Brain (organoid and tissue), 16 donors: ENCODE measurements at places on chromosomes 3 and 15. TPM values are rescaled to one million over a fixed set of nuclear protein-coding genes. Genes with fewer than 3 reads are reported as not detected.

DNA sequence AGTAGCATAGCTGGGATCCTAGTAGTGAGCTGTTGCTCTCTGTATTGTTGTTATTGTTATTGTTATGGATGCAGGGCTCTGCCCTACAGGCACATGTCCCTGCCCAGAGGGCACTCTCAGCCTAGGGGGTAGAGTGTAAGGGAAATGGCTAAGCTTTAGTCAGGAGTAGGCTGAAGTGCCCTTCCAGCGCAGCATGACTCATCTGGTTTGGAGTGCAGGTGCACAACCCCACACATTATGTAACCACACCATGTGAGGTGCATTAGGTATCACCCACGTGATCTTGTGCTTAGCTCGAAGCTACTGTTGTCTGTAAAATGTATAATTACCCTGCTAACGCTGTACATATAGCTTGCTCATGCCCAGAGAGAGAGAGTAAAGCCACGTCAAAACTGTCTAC is 48.3 kb upstream of the TIPARP start:
- no peak for DNase-seq

GRCh38 chr3:64667138-64667537 is 20.7 kb downstream of the ADAMTS9 start:
- no peak for DNase-seq

GRCh38 chr15:41557673-41558399 is 1.2 kb upstream of the TYRO3 start:
- peak; percentile 88 for DNase-seq

DNA sequence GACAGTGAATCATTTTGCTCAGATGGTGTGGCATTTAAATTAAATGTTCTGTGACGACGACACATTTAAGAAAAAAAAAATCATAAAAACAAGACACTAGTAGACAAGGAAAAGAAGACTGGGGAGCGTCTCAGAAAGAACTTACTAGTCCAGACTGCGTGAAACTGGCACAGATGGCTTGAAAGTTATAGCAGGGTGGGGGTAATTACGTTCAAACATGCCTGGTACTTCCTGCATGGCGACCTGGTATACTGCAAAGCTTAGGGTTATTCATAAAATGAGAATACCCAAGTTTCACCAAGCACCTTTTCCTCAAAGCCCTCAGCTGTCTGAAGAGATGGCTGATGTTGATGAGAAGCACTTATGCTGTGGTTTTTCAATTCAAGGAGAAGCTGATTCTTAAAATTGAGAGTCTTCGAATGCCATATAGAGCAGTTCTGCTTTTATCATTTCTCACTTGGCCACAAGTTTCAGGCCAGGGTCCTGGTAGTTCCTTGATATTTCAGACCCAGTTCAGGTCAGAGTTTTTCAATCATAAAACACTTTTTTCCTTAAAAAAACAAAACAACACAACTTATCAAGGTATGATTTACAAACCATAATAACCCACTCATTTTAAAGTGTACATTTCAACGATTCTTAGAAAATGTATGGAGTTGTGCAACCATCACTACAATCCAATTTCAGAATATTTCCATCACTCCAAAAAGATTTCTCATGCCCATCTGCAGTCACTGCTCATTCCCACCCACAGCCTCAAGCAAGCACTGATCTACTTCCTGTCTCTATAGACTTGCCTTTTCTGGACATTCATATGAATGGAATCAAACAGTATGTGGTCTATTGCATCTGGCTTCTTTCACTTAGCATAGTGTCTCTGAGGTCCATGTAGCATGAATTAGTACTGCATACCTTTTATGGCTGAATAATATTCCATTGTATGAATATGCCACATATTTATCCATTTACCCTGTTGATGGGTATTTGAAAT is 24.7 kb downstream of the PCOLCE2 start:
- no peak for DNase-seq

DNA sequence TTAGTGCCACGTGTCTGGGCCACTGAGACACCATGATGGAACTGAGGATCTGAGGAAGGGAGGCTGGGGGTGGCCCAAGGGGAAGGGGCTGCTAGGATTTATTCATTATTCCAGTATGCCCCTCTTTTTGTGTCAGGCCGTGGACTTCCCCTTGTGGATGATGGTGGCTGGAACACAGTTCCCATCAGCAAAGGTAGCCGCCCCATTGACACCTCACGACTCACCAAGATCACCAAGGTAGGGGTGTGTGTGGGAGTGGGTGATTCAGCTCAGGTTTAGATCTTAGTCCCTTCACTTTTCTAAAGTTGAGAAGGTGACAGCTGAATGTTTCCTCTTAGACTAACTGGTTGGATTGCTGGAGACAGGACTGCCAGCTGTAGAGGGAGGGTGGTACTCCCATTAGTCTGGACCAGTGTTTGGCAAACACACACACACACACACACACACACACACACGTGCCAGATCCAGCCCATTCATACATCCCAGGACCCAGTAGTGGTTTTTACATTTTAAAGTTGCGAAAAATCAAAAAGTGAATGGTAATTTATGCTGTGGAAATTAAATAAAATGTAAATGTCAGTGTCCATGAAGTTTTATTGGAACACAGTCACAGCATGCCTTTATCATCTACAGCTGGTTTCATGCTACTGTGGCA is 11.4 kb downstream of the EIF4G1 start:
- no peak for DNase-seq

DNA sequence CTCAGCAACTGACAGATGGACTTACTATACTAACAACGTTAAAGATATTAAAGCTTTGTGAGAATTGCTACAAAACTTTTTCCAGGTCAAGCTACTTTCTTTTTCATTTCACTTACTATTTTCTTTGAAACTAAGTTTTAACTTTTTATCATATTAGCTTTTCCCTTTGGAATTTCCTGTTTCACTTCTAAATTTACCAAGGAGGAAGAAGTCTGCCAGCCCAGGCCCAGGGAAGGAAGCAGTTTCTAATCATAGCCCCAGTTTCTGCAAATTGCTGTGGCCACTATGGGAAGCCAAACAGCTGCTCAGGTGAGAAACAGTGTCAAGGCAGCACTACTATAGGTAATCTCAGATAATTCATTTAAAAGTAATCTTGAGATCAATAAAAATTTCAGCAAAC is 18.4 kb downstream of the CYFIP1 start:
- DNase-seq: no peak

PRR20G gene
- not detected for polyA plus RNA-seq

DUOX1 gene
- polyA plus RNA-seq: 1.3 TPM

GRCh38 chr3:11140030-11140712 is 14.1 kb upstream of the HRH1 start:
- DNase-seq: no peak

- no peak for DNase-seq
Measured at GRCh38 chr3:14792691-14793121, 26.1 kb upstream of the FGD5 start.

- no peak for DNase-seq
Measured at GRCh38 chr3:38397320-38397719, 50.7 kb downstream of the XYLB start.

- peak; percentile 55 for DNase-seq
Measured at GRCh38 chr3:23915537-23916108, 1.2 kb downstream of the NKIRAS1 start.

GRCh38 chr3:186038360-186038759 is 70.5 kb downstream of the ETV5 start:
- DNase-seq: no peak

CEP152 gene
- 1.1 TPM for polyA plus RNA-seq

PRSS50 gene
- not detected for polyA plus RNA-seq

DNA sequence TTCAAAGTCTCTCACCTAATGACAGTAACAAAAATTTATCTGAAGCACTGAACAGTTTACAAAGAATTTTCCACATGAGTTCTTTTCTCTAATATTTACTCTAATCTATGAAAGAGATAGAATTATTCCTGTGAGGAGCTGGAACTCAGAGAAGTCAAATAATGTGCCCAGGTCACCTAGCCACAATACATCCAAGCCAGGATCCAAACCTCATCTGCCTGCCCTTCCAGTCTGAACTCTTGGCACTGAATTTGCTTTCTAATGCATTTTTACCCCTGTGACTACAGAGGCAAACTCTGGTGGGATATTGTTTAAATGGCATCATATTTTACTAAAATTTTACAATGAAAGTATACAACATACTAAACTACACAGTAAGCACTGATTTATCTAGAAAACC is 191.4 kb upstream of the RORA start:
- no peak for DNase-seq

GRCh38 chr15:67142767-67143100 is 77.3 kb downstream of the SMAD3 start:
- no peak for DNase-seq

- DNase-seq: peak; percentile 92
Measured at GRCh38 chr15:38072348-38073177, 138.1 kb downstream of the TMCO5A start.

DNA sequence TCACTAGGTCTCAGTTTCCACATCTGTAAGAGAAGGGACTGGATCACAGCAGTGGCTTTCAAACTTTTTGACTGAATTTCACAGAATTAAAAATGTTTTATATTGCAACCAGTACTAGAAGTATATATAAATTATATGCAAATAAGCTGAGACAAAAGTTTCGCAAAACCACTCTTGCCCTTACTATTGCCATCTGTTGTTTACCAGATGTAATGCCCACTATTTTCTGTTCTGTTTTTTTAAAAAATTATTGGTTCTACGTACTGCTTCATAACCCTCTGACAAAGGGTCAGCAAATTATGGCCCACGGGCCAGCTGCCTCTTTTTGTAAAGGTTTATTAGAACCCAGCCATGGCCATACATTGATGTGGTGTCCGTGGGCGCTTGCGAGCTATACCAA is 44.8 kb downstream of the PDIA5 start:
- DNase-seq: no peak

DNA sequence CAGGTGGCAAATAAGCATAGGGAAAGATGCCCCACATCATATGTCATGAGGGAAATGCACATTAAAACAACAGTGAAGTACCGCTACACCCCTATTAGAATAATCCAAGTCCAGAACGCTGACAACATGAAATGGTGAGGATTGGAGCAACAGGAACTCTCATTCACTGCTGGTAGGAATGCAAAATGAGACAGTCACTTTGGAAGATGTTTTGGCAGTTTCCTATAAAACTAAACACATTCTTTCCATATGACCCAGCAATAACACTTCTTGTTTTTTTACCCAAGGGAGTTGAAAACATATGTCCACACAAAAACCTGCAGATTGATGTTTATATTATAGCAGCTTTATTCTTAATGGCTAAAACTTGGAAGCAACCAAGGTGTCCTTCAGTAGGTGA is 116.4 kb upstream of the TOPAZ1 start:
- no peak for DNase-seq

DNA sequence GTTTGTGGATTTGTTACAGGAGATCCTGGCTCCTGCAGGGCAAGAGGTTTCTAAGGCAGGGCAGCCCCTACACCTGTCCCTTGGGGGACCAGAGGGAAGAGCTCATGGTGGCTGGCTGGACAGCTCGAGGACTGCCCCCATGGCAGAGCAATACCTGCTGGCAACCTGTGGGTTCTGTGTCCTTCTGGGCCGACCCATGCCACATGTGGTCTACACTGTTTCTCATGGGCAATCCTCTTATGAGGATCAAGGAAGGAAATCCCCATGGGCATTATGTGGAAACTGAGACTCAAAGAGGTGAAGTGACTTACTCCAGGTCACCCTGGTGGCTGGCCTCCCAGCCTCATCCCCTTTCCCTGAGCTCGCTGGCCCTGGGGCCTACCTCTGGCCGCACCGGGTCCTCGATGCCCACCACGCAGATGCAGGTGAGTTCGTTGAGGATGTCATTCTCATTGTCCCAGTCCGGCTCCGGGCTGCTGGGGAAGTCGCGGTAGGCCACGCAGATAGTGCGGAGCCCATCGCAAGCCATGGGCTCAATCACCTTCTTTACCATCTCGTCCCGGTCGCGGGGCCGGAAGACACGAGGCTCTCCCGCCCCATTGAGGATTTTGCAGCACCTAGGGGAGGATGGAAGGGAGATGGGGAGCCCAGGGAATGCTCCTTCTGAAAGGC is 37.5 kb upstream of the SEC13 start:
- no peak for DNase-seq

IRAK2 gene
- 1.4 TPM for polyA plus RNA-seq

DNA sequence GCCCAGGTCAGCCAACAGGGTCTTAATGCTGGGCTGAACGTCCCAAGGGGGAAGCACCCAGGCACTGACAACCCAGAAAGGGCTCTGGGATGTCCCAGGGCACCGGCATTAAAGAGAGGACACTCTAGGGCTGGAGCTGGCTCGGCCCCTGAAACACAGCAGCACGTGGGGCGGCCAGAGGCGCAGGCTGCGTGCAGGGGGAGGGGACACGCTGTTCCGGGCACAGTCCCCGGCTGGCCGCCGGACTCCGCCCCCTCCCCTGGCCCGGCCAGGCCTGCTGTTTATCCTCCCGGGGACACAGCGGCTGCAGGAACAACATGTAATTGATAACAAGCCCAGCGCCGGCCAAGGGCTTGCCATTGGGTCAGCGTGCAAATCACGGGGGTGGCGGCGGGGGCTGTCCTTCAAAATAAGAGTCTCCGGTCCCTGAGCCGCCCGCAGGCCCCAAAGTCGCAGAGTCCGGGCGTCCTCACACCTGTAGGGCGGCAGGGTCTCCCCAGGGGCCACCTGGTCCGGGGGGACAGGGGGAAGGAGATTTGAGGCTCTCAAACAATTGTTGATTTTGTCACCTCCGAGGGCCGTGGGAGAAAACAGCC is 1.3 kb downstream of the KLF15 start:
- DNase-seq: peak; percentile 72

DNA sequence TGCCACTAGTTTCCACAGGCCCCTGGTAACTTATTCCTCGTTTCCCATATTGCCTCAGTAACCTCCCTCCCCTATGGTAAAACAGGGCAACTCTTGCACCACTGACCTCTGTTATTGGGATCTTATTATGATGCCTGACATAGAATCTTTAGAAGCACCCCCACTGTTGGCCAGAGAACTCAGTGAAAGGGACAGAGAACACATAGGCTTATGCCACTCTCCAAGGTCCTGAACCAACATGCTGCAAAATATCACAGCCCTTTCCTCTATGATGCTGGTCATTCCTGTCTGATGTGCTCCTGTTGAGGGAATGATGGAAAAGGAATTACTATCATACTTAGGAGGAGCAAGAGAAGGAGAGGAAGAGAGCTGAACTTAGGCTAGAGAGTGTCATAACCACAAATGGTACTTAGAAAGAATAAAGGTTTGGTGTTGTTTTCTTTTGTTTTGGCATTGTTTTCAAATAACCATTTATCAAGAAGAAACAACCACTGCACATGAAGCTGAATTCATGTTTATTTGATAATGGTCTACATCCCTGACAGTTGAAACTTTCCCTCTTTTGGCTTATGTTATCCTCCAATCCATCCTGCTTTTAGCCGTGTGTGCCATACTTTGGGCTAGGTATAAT is 330.2 kb downstream of the EPHB1 start:
- DNase-seq: no peak

RAB27A gene
- polyA plus RNA-seq: 10.3 TPM

- no peak for DNase-seq
Measured at GRCh38 chr3:106692624-106693023, 684.6 kb upstream of the CCDC54 start.

- no peak for DNase-seq
Measured at GRCh38 chr15:36832774-36833463, 253.5 kb downstream of the CDIN1 start.
